ENCODE measurements at places on chromosomes 11 and 22.

DNA sequence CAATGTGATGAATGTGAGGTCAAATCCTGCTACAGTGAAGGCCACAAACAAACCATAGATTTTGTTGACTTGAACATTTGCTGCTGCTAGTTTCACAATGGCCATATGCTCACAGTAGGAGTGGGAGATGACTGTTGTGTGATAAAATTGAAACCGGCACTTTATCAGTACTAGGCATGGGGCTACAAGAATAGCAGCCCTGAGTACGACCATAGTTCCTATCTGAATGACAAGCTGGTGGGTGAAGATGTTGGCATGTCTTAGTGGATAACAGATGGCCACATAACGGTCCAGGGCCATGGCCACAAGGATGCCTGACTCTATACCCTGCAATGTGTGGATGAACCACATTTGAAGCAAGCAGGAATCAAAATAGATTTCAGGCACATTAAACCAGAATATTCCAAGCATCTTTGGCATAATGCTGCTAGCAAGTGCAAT, 2.8 kb downstream of the OR52A1 start:
- DNase-seq: no peak

GRCh38 chr11:64372802-64373597, 14.0 kb downstream of the RPS6KA4 start:
- DNase-seq: no peak

DNA sequence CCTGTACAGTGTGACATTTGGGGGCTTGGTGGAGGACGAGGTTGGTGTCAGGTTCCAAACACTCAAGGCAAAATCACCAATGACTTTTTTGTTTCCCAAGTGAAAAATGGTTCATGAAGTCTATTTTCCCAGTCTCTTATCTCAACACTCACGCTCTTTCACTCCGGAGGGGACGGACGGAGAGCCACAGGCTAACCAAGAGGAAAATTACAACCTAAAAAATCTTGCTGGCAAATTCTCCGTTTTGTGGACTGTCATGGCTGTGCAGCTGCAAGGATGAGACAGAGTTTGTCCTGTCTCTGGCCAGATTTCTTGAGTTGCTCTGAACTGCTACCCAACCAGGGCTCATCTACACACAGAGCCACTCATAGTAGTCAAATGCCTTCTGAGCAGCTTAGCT, 101.2 kb downstream of the ABTB2 start:
- DNase-seq: no peak

DNA sequence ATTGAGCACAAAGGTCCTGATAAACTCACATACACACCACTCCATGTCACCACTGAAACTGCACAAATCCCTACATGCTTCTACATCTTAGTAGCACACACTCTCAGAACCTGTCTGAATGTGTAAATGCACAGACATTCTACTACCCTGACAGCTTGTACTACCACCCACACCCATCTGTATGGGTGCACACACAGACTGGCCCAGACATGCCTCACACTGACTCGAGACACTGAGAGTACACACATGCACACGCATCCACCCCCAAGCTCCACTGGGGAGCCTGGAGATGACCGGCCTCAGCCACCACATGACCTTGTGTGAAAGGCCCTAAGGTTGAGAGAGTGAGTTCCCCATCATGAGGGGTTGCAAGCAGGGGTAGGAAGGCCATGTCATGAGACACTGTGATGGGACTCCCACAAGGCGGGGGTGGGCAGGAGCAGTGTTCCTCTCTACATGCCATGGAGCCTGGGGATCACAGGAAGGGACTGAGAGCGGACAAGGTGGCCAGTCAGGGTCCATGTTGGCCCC, 28.1 kb downstream of the ARAP1 start:
- no peak for DNase-seq

DNA sequence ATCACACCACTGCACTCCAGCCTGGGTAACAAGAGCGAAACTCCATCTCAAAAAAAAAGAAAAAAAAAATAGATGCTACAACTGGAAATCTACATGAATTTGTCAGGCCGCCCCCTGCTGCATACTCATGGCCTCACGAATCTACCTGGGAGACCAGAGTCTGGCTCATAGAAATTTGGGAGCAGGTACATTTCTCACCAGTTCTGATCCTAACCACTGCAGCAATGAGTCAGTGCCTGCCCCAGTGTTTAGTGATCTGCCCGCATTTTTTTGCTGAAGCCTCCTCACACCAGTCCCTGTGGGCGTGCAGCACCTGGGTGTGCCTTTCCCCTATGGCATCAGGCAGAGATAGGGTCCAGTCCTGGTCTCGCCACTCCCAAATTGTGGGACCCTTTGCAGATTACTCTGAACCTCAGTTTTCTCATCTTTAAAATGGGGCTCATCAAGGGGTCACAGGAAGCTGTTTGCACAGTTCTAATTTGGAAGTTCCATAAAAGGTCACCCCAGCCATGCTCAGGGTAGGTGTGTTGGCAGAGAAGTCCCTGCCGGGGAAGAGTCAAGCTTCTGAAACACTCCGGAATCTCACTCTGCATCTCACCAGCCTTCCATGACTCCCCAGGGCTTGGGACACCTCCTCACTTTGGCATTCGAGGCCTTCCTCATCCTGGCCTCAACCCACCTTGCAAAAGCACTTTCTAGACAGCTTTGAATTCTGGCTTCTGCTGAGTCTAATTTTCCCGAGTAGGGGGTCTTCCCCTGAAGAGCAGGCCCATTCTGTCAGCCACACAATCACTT, 39.3 kb upstream of the LINC01488 start:
- no peak for DNase-seq

GRCh38 chr11:131099013-131099412, 182.7 kb upstream of the SNX19 start:
- DNase-seq: no peak

- no peak for DNase-seq
Measured at GRCh38 chr11:15901790-15902189, 454.6 kb downstream of the SOX6 start.

DNA sequence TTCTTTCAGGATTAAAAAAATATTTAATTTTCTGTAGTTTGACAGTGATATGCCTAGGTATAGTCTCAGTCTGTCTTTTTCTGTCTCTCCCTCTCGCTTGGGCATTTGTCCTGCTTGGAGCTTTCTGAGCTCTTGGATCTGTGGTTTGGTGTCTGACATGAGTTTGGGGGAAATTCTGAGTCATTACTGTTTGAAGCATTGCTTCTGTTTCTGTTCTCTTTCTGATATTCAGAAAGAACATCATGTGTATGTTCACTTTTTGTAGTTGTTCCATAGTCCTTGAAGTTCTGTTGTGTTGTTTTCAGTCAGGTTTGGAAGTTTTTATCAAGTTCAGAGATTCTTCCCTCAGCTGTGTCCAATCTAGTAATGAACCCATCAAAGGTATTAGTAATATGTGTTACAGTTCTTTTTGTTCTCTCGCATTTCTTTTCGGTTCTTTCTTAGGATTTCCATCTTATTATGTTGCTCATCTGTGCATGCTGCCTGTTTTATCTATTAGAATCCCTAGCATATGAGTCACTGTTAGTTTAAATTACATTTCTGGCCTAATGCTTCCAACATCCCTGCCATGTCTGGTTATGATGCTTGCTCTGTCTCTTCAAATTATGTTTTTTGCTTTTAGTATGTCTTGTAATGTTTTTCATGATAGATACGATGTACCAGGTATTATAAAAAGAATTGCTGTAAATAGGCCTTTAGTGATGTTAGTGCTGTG, 48.4 kb downstream of the DDX10 start:
- DNase-seq: peak; percentile 27

DNA sequence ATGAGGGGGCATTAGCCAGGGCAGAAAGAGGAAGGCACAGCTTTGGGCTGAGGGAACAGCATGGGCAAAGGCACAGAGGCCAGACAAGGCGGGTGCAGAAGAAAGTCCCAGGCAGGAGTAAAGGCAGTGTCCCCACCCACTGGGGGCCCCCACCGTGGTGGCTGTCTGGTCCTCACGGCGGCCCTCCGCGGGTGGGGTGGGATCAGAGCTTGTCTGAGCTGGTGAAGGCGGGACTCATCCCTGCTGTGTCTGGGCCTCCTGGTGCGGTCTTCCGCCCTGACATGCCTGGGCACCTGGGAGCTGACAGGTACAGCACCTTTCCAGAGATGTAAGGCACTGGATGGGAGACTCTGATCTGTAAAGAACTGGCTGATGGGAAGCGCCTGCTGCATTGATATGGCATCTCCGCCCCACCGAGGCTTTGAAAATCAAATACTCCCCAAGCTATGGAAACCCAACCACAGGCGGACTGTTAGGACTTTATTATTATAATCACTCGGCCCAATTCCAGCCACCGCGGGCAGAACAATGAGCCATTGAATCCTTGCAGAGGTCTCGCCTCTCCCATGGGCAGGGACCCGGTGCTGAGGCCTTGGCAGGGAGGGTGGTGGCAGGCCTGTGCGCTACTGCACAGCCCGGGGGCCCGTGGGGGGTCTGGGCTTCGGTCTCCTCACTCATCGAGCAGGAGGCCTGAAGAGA, 14.2 kb upstream of the GNB1L start:
- no peak for DNase-seq

All from activated CD4-positive, alpha-beta T cell treated with anti-CD3 and anti-CD28 coated beads, Interleukin-2, Interleukin-4, amounts not matched to agents 100 ng/mL and 50 ng/mL, durations not matched to agents 16 hours and 8 hours (primary cell).